ENCODE measurements at places on chromosomes 2 and 18. TPM values are rescaled to one million over a fixed set of nuclear protein-coding genes. Genes with fewer than 3 reads are reported as not detected.

DNA sequence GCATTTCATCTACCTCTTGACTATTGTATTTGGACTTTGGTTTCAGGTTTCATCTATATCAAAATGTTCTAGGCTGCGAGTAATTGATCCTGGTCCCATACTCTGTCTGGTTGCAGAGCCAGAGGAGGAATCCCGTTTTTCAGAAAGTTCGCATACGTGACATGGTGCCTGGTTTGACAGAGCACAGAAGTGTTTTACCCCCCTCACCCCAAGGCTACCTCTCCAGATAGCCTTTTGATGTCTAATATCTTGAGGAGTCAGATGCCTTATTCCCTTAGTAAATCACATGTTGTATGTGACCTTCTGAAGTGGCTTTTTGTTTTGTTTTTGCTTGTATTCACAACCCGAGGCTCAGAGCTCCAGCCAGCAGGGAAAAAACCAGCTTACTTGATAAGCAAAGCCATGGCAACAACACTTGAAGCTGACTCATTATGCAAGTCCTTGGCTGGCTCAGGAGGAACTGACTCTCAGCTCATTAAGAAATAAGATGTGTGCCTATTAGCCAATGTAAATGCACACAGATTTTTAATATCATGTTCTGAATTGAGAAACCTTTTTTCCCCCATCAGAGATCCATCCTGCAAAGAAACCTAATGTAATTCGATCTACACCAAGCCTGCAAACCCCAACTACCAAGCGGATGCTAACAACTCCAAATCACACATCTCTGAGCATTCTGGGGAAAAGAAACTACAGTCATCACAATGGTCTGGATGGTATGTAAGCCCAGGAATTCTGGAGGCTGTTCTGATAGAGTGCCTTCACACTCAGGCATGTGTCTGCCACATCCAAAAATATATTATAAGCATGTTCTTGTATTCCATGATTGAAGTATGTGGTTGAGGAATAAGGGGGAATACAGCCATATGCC lies 41.4 kb downstream of the OXER1 start:
- peak; percentile 82 for DNase-seq

DNA sequence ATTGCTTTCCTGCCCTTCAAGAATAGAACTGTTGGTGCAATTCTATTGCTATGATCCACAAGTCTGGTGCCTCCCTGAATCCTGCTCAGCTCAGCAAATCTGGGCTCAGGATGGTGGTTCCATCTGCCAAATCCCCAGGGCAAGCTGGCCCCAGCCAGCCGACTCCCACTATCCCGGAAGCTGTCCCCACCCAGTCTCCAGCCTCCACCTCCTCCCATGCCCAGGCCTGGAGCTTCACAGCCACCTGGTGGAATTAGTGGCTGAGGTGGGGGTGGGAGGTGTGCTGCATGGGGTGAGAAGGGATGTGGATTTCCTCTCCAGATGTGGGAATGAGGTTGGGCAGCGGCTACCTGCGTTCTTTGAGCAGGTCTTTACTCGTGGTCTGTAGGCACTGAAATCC lies 119.3 kb upstream of the SMAD2 start:
- DNase-seq, result no peak

DNA sequence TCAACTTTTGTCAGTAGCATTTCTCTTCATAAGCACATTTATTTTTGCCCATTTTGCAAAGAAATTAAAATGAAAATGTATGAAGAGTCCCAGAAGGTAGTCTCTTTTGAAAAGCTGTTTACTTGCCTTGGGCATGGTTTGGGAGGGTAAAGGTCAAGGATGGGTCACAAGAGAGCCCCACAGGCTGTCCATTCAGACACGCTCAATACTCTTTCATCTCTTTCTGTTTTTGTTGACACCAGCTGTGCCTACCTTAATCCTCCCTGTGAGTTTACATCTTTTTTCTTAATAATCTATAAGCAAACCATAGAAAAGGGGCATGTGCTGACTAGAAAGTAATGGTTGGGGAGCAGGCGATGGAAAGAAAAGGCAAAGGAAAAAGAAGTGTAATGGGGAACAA lies 49.6 kb upstream of the KLF7 start:
- no peak for DNase-seq

DNA sequence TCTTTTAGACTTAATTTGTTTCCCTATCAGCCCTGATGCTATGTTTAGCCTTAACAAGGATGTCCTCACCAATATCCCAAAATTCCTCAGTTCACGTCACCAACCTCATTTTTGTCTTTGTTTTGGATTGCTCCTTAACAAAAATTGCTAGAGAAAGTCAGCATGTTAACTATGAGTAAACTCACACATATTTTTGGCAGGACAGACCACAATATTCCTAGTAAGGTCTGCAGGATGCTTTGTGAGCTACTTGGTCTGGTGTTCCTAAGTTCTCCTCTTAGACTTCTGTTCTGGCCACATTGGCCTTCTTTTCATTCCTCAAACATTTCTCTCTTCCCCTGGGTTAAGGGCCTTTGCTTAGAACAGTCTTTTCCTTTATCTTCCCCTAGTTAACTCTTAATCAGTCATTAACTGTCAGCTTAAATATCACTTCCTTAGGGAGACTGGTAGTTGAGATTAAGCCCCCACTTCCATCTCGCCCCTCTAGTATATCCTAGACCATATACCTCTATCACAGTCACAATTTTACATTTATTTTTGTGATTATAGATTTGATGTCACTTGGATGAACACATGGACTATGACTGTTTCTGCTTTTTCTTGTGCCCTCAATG lies 116.2 kb downstream of the ADCYAP1 start:
- no peak for DNase-seq

GRCh38 chr2:193556766-193557470 lies 1362.2 kb upstream of the TMEFF2 start:
- DNase-seq, result no peak

- no peak for DNase-seq
These were observed 150.1 kb downstream of the ANTXR1 start for GRCh38 chr2:69163109-69163508.

GRCh38 chr2:131026919-131027318 lies 66.3 kb downstream of the FAM168B start:
- no peak for DNase-seq

DNA sequence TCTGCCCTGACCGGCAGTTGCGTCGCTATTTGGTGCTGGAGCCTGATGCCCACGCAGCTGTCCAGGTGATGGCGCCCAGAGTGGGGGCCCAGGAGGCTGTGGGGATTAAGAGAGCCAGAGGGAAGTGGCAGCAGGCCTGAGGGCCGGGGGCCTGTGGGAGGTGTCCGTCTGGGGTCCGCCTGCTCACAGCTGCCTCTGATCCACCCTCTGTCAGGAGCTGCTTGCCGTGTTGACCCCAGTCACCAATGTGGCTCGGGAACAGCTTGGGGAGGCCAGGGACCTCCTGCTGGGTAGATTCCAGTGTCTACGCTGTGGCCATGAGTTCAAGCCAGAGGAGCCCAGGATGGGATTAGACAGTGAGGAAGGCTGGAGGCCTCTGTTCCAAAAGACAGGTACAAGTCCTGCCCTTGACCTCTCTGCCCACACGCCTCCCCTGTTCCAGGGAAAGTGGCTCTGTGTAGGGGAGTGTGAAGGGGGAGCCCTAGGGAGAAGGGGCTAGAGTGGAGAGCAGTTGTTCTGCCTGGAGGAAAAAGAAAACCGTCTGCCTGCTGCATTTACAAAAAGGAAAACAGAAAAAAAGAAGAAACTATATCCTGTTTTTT lies 11.6 kb downstream of the STK11IP start:
- no peak for DNase-seq

DNA sequence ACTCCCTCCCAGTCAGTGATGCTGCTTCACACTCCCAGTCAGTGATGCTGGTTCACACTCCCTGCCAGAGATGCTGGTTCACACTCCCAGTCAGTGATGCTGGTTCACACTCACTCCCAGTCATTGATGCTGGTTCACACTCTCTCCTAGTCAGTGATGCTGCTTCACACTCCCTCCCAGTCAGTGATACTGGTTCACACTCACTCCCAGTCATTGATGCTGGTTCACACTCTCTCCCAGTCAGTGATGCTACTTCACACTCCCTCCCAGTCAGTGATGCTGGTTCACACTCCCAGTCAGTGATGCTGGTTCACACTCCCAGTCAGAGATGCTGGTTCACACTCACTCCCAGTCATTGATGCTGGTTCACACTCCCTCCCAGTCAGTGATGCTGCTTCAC lies 34.3 kb upstream of the KCNG2 start:
- no peak for DNase-seq

- peak; percentile 3 for DNase-seq
These were observed 92.3 kb downstream of the LYPD1 start for GRCh38 chr2:132577686-132578085.

G6PC2 gene
- total RNA-seq, result 0.37 TPM

GPBAR1 gene
- 0.60 TPM for total RNA-seq

DOCK10 gene
- 39.8 TPM for total RNA-seq

CPO gene
- not detected for total RNA-seq

LCT gene
- 0.06 TPM for total RNA-seq

SLC19A3 gene
- total RNA-seq, result 28.1 TPM

GALNT13 gene
- 3.1 TPM for total RNA-seq

REEP1 gene
- total RNA-seq, result 19.7 TPM

APLF gene
- 3.7 TPM for total RNA-seq

TTLL4 gene
- 30.5 TPM for total RNA-seq

PSTPIP2 gene
- 14.4 TPM for total RNA-seq
